HAP-1 (cell line): ENCODE measurements at places on chromosomes 7 and 10.
A peak's percentile ranks its signal among the peaks of the same experiment; 100 is the strongest.

- DNase-seq, result no peak
Measured at GRCh38 chr7:82669141-82669540, 225.6 kb upstream of the CACNA2D1 start.

DNA sequence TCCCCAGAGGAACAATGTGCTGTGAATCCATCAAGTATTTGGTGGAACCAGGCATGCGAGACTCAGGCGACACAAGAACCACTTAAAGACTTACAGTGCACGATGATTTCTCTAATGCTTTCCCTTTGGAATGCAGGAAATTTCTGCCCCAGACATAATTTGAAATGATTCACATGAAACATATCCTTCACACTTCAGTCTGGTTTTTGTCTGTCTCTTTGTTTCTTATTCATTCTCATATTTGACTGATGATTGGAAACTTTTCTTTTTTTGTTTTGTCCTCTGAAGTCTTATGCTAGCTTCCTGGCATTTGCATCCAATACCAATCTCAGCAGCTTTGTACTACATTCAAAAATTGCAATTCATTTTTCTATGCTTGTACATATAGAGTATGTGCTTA lies 502.8 kb downstream of the PHTF2 start:
- DNase-seq, result no peak

DNA sequence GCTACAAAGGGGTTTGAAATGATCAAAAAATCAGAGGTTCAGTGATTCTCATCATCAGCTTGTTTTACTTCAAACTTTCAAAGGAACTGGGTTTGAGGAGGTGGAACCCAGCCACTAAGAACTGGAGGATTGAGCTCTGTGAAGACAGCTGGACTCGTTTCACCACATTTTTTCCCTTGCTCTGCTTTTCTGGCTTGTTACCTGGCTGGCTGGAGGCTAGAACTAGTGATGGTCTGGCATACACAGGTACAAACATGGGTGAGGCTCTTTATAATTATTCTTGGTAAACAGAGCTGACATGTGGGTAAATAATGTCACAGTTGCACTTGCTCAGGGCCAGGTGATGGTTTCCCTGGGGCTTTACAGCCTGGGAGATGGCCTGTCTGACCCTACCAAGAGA lies 352.5 kb downstream of the FGFR2 start:
- no peak for DNase-seq

DNA sequence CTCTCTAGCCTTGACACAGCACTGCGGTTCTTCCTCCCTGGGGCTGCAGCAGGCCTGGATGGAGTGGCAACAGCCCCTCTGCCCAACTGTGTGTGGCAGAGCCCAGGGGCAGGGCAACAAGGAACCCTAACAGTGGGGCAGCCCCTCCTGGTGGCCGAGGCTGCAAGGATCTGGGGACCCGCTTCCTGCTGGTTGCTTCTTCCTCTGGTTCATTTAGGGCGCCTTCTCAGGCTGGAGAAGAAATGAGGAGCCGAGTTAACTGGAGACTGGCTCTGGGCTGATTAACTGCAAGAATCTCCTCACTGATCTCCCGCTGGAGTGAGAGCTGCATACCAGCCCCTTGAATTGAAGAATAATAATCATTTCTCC lies 80.1 kb upstream of the EMX2 start:
- DNase-seq, result no peak

DNA sequence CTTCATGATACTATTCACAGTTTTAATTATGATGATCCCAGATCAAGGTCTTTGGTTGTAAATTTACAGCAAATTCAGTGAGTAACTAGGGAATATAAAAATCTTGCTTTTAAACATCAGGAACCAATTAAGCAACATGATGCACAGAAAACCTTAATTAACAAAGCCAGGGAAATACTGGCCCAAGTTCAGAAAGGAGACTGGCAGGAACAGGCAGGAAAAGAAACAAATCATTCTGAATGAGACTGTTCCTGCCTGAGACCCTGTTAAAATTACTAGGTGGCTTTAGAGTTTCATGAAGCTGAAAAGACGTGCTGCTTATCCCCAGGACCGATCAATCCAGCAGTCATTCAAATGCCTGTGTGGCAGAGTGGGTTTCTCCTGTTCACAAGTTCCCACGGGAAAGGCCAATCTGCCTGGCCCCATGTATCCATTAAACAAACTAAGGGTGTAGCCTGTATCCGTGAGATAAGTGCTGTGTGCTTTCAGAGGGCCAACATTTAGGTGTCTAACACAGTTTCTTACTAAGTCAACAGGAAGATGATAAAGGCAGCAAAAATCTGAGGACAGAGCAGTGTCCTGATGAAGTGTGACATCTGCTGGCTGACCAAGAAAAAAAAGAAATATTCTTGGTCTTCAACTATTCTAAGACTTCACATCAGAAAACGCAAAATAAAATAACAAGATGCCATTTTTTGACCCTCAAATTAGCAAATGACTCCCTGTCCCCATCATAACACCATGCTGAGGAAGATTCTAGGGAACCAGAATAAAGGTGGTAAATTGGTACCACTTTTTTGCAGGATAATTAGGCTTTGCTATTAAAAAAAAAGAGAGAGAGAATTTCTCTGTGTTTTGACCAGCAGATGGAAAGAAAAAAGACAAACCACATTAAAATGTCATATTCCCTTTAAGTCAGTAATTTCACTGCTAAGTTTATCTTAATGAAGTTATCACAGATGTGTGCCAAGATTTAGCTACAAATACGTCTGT lies 34.2 kb downstream of the PUS7 start:
- DNase-seq, result no peak

- DNase-seq, result no peak
Measured at GRCh38 chr7:117023325-117023854, 70.1 kb downstream of the ST7 start.

GRCh38 chr10:91162050-91162494 lies 58.4 kb upstream of the PCGF5 start:
- DNase-seq, result no peak

- DNase-seq, result peak; percentile 48
Measured at GRCh38 chr7:116588641-116589594, 64.1 kb downstream of the CAV1 start.

DNA sequence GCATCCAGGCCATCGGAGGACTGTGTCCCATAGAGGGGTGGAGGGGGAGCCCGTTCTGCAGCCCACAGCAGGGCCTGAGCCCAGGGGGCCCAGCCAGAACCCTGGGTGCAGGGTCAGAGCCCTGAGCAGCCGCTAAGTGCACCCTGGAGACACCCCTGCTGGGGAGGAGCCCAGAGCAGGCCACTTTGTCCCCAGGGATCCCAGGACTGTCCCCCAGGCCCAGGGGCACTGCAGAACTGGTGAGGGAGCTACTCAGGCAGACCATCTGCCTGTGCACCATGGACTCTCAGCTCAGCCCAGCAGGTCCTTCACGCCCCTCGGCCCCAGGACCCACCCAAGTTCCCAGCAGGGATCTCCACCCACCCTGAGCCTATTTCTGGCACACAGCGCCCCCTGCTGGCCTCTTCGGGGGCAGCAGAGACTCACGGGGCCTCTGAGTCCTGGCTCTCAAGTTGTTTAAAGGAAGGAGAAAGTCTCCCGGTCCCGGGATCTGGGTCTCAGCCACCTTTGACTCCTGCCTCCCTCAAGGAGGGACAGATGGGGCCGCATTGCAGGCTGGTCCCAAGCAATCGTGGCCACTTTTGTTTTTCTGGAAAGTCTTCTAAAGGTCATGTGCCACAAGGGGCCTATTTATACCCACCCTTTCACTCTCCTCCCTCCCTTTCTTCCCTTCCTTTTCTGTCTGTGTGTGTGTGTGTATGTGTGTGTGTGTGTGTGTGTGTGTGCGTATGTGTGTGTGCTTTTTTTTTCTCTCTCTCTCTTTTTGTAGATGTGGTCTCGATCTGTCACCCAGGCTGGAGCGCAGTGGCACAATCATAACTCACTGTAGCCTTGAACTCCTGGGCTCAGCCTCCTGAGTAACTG lies 90.3 kb downstream of the MYL10 start:
- DNase-seq, result peak; percentile 83

GRCh38 chr10:71150796-71151195 lies 61.6 kb upstream of the UNC5B start:
- DNase-seq, result no peak

DNA sequence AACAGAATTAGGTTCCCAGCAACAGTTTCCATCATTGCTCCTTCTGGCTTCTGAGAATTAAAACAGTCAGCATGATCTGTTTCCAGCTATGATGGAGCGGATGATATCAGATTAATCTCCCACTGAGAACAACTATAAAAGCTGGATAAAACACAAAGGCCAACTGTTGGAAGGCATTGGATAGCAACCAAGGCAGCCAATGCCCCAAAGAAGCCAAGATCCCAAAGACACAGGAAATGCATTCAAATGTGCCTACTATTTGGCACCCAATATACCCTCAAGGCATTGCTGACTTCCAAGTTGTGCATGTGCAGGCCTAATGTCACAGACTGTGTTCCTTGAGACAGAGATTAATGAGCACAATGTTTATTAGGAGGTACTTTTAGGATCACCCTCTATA lies 259.3 kb downstream of the ARHGAP12 start:
- DNase-seq, result no peak

DNA sequence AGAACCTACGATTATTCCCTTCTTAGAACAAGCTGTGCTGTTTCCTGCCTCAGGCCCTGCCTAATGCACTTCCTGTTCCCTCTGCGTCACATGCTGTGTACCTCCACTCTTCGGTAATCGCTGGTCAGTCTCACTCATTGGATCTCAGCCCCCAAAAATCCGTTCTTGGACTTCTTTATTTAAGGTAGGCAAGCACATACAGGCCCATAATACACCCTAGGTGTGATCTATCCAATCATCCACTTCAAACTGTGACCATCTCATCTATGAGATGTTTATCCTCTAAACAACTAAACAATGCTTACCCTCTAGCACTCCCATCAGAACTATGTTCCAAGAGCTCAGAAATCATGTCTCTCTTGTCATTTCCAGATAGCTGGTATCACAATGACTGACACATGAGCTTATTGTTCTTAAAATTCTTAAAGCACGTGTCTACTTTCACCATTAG lies 83.9 kb downstream of the CADPS2 start:
- DNase-seq, result no peak

GRCh38 chr7:128922496-128923410 lies 12.2 kb upstream of the KCP start:
- DNase-seq, result no peak

DNA sequence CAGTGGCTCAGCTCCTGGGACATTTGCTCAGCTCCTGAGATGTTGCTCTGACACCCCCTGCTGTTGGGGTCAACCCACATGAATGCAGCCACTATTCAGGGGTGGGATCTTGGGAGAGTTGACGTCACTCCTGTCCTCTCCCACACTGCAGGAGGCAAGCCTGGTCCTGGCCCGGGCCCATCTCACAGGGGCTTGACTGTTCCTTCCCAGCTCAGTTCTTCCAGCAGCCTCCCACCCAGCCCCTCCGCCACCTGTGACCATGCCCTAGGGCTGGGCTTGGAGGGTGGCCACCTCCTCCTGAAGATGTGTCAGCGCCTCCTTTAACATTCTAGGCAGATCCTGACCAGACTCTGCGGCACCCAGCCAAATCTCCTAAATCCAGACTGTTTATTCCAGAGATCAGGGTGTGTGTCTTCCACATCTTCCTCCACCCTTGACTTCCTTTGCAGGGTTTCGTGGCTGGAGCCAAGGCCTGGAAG lies 19.1 kb upstream of the OPALIN start:
- no peak for DNase-seq

DNA sequence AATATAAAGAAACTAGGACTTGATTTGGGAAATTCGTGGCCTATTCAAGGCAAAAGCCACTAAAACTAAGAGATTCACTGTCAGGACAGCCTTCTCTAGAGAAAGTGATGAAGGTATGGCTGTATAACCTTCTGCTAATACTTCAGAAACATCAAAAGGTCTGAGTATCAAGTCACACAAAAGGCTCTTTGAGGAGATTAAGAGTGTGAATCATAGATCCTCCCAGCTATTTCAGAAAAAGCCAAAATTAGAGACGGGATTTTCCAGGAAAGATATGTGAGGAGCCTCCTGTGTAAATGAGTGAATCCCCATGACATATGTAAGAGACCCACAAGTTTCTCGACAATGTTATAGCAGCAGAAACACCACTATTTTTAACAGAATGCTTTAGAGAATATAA lies 56.2 kb downstream of the UBE3C start:
- no peak for DNase-seq

- no peak for DNase-seq
Measured at GRCh38 chr7:80890426-80891258, 28.2 kb downstream of the SEMA3C start.

- no peak for DNase-seq
Measured at GRCh38 chr10:77606751-77607150, 30.9 kb downstream of the KCNMA1 start.

DNA sequence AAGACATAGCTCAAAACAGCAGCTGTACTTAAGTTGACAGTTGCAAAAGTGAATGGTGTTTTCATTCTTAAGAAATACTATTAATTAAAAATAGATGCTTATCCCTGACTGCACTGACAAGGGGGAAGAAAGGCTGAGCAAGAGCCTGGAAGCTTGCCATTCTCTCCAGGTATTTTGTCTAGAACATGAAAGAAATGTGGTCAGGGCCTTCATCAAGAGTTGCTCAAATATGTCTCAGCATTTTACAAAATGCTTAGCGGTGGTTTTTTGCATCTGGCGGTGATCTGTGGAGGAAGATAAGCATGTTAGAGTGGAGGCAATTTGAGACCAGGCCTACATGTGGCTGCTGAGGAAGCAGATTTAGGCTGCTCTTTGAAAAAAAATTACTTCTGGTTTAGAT lies 46.4 kb upstream of the CC2D2B start:
- DNase-seq, result no peak

- no peak for DNase-seq
Measured at GRCh38 chr7:80942261-80943041, 23.6 kb upstream of the SEMA3C start.

- no peak for DNase-seq
Measured at GRCh38 chr7:20350996-20351692, 20.4 kb downstream of the ITGB8 start.

DNA sequence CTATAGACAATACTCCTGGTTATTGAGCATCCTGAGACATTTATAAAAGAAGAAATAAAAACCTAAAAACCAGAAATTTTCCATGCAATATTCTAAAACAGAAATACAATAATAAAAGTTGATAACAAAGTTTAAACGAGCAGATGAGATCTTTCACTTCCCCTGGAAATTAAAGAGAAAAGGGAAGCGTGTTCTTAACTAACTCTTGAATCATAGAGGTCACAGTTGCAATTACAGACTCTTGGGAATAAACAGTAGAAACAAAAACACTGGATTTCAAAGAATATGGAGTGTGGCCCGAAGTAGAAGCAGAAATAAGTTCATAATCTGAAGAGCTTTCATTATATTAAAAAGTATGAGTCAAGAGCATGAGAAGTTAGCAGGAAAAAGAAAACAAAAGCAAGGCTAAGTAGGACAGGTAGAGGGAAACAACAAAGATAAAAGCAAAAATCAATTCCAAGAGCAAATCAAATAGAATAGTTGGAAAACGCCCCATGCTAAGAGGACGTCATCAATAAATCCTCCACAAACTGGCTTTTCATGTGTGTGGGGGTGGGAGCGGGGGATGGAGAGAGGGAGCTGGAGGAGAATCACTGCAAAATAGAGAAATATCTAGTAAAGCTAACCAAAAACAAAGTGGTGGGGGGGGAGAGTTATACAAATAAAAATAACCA lies 55.2 kb upstream of the C10orf71 start:
- DNase-seq, result no peak

GRCh38 chr10:123952099-123952498 lies 60.5 kb upstream of the CPXM2 start:
- no peak for DNase-seq
